Left cardiac atrium (tissue), 4 donors: ENCODE measurements at places on chromosomes 2 and 18. TPM values are rescaled to one million over a fixed set of nuclear protein-coding genes. Genes with fewer than 3 reads are reported as not detected.

OTOS gene
- not detected for total RNA-seq

SKOR2 gene
- not detected for total RNA-seq

SLC23A3 gene
- total RNA-seq: 0.50 TPM

EVX2 gene
- total RNA-seq: not detected

NOP58 gene
- 24.2 TPM for total RNA-seq

CIB4 gene
- total RNA-seq: 0.44 TPM

TRIM43 gene
- not detected for total RNA-seq

RAB6C gene
- 0.18 TPM for total RNA-seq

LAMA3 gene
- total RNA-seq: 6.7 TPM

CELF4 gene
- total RNA-seq: 0.79 TPM

TMEM131 gene
- 26.5 TPM for total RNA-seq

FAM98A gene
- 65.7 TPM for total RNA-seq

RAX gene
- not detected for total RNA-seq

TANC1 gene
- 80.7 TPM for total RNA-seq

AOX1 gene
- 16.6 TPM for total RNA-seq

MAL gene
- total RNA-seq: 7.8 TPM

PCARE gene
- 1.0 TPM for total RNA-seq

CHRND gene
- total RNA-seq: not detected

COX7A2L gene
- total RNA-seq: 101 TPM

GKN1 gene
- total RNA-seq: not detected

MYL12B gene
- 161 TPM for total RNA-seq

ANKRD29 gene
- 4.7 TPM for total RNA-seq

SPC25 gene
- 0.37 TPM for total RNA-seq

KCNG2 gene
- 0.15 TPM for total RNA-seq

PSD4 gene
- 4.4 TPM for total RNA-seq

ZNF512 gene
- 20.8 TPM for total RNA-seq

FABP1 gene
- total RNA-seq: not detected

MC2R gene
- not detected for total RNA-seq

ST6GAL2 gene
- total RNA-seq: 0.89 TPM

OTOF gene
- 0.18 TPM for total RNA-seq

TUBA4B gene
- not detected for total RNA-seq

SULT1C4 gene
- 9.6 TPM for total RNA-seq
